ENCODE measurements at places on chromosomes 11 and 22.

GRCh38 chr11:60989093-60989650, 17.7 kb downstream of the CD6 start:
- no peak for DNase-seq

DNA sequence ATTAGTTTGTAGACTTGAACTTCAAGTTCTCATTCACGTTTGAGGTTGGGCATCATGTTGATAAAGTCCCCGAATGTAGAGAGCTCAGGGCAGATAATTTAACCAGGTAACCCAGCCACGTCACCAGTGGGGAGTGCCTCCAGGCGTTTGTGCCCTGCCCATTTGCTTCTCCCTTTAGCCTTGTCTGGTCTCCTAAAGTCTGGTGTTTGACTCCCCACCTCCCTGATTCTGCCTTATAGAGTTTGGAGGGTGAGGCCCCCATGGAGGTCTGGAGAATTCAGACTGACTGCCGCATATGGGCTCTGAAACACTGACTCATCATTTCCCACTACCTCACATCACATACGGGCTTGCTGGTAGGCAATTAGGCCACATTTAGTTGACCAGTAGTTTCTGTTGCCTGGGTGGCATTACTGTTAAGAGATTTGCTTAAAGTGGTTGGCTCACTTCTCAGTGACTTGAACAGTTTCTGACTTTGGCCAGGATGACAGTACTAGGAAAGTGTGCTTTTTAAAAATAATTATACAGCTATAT, 99.3 kb upstream of the GAL start:
- no peak for DNase-seq

DNA sequence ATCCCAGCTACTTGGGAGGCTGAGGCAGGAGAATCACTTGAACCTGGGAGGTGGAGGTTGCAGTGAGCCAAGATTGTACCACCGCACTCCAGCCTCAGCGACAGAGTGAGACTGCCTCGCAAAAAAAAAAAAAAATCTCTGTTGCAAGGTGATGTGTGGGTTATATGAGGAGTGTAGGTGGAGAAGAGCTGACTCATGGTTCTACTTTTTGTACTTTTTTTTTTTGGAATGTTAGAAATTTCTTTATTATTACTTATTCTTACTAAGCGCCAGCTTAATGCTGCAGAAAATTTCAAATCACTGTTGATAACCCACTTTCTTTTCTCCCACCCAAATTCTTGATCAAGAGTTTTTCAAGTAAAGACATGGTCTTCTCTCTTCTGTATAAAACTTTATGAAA, 29.6 kb upstream of the DNAJB13 start:
- DNase-seq, result no peak

DNA sequence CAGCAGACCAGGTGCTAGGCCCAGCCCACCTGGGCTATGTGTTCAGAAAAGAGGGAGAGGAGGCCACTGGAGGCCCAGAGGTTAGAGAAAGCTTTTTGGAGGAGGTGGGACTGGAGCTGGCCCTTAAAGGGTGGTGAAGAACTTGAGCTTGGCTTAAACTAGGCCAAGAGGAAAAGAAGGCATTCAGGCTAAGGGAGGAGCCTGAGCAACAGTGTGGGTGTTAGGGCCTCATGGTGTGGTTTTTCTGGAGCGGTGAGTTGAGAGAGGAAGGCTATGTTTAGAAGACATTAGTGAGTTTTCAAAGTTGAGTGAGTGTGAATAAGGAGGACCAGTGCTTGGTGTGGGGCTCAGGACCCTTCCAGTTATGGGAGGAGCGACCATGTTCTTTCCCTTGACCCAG, 6.2 kb downstream of the TAF6L start:
- DNase-seq, result no peak

Data from activated T-helper 1 cell treated with Interleukin-2 at 50 U/mL for 16 hours (primary cell).